ENCODE measurements at places on chromosomes 12 and 14.

DNA sequence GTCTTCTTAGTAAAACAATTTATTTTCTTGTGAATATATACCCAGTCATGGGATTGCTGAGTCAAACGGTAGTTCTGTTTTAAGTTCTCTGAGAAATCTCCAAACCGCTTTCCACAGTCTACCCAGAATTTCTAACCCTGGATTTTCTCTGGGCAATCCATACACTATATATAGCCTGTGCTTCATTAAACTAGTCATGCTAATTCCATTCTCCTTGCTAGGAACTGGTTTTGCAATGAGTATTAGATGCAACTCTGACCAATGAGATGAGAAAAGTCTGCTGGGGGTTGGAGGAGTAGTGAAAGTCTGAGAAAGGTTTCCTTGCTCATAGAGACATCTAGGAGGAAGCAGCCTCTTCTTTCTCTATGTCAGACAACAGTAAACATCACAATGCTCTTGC, 196.1 kb upstream of the CDKN3 start:
- DNase-seq = no peak

GRCh38 chr12:122499991-122500684, 594 bp downstream of the ZCCHC8 start:
- DNase-seq = peak; percentile 82

DNA sequence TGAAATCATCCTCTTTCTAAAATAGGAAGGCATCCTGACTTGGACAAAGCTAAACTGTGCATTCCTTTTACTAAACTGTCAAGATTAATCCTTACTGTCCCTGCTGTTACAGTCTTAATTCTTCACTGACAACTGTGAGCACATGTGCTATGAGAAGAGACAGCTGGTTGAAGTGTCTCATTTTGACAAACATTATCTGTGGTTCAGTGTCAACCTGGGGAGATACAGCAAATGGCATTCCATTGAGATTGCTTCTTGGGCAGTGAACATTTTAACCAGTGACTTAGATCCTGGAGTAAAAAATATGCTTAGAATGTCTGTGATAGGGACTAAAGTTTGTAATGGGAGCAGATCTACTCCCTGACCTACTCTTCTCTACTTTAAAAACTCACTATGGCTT, 552.6 kb upstream of the ATP2B1 start:
- no peak for DNase-seq

GRCh38 chr12:48198672-48198971, 4.5 kb downstream of the OR10AD1 start:
- DNase-seq = no peak

DNA sequence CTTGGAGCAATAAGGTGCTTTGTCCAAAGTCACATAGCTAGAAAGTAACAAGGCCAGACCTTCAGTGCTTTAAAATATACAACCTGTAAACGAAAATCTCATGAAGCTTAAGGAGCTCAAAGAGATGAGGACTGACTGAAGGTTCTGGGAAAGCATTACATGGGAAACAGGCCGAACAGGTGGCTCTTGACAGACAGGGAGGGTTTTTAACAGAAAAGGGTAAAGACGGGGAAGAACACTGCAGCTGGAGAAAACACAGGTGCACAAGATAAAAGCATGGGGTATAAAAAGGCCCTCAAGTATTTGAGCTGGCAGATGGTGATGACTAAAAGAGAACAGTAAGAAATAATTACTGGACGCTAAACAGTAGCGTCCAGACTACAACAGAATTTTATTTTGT, 257.2 kb downstream of the NELL2 start:
- DNase-seq = peak; percentile 11

DNA sequence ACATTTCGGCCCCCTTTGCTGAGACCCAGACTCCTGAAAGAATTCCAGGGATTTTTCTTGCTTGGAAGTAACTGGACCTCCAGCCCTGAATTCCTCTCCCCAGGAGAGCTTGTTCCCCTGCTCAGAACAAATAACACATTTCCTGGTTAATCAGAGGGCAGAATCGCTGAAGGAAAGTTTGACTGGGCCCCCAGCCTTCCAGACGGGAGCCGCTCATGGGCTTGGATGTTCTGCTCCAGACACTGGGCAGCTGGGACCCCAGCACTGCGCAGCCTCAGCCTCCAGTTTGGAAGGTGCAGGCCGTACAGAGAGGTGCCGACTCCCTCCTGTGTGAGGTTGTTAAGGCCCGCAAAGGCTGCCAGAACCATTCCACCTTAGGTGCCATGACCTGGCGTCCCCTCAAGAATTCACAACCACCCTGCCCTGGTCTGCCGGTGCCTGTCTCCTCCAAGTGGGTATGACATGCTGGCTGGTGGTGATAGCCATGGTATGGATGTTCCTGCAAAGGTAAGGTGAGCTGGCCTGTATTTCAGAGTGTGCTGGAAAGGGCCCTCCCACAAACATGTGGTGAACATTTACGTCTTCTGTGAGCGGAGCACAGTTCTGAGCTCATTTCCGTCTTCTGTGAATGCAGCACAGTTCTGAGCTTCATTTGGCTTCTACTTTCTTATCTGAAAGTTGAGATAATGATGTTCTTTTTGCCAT, 5.1 kb upstream of the LTBP2 start:
- DNase-seq = no peak

DNA sequence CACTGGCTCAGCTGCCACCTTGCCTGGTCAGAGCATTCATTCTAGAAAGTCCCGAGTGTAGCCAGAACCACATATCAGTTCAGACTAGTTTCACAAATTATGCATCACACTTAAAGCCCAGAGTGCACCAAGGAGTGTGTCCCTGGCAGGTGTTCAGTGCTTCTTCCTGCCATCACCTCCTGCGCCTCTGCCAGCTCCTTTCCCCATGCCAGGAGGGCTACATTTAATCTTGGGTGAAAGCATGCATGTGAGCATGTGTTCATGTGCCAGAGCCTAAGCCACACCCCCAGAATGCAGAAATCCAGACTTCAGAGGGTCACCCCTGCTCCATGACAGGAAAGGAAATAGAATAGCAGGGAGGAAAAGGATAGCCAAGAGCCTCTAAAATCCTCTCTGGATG, 381.6 kb downstream of the DPF3 start:
- DNase-seq = no peak

All from NAMALWA (cell line).